ENCODE measurements at places on chromosomes 2 and 18. TPM values are rescaled to one million over a fixed set of nuclear protein-coding genes. Genes with fewer than 3 reads are reported as not detected.

The OSR1 gene
- total RNA-seq: 15.1 TPM

The CKAP2L gene
- not detected for total RNA-seq

The LYPD6B gene
- total RNA-seq: not detected

The ABCG5 gene
- not detected for total RNA-seq

The TLX2 gene
- not detected for total RNA-seq

The DYNC2LI1 gene
- 19.5 TPM for total RNA-seq

The HEATR5B gene
- 31.2 TPM for total RNA-seq

DNA sequence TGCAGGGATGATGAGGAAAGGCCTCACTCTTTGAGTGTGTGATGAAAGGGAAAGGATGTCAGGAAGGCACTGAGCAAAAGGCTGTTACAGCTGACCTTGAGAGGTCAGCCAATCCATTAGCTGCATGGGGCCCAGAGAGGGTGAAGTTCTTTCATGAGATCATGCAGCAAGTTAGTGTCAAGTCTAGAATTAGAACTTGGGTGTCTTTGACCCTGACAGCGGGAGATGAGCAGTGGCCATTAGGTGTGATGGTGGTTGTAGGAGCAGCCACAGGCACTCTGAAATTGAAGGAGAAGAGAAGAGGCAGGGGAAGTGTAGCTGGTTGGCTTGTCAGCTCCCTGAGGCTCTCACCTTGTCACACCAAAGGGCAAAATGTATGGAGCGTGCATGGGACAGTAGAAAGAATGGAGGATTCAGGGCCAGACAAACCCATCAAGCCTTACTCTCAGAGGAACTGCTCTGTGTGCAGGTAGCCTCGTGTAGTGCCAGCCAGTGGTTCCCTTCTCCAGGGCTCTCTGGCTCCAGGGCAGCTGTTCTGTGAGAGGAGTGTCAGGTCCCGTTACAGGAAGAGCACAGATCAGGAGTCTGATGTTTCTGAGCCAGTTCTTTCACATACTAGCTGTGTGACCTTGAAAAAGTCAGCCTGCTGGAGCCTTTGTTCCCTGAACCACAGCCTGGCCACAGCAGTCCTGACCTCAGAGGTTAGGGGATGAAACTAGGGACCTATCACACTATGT lies 35.9 kb downstream of the MAP4K4 start:
- no peak for DNase-seq

DNA sequence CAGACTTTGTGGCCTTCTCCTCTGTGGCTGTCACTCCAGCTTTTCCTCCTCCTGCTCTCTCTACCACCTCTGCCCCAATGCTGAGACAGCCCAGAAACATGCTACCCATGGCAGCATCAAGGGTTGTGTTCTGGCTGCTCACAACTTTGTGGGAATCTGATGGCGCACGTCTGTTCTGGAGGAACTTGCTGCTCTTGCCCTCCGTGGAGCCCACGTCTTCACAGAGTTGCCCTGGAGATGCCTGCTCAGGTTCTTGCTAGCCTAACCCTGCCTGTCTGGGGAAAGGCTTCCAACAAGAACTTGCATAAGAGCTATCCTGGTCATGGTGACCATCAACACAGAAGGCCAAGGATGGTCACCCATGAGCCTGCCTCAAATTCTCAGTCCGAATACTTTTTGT lies 237.4 kb downstream of the AFF3 start:
- no peak for DNase-seq

GRCh38 chr2:31016648-31017047 lies 121.6 kb downstream of the GALNT14 start:
- DNase-seq: no peak

DNA sequence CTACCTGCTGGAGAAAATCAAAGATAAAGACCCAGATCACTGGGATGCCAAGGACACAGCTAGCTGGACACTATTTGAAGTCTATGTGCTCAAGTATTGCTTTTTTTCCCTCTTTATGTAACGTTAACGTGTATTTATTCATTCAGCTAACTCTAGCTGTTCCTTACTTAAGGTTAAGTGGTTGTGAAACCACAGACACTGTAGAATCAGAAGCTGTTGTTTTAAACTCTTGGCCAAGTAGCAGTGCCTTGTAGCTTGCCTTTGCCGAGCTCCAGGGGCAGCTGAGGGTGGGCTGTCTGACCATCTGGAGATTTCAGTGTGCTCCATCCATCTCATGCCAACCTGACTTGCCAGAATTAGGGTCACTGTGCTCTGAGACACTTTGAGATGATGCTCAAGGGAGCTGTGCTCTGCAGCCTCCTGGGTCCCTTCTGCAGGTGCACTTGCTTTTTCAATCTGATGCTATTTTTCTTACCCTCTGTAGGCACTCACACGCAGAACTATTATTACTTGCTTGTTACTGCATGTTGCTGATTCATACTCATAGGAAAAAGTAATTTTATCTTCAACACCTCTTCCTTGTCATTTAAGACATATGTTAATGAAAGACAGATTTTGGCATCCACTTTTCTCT lies 116.2 kb downstream of the METTL8 start:
- no peak for DNase-seq

DNA sequence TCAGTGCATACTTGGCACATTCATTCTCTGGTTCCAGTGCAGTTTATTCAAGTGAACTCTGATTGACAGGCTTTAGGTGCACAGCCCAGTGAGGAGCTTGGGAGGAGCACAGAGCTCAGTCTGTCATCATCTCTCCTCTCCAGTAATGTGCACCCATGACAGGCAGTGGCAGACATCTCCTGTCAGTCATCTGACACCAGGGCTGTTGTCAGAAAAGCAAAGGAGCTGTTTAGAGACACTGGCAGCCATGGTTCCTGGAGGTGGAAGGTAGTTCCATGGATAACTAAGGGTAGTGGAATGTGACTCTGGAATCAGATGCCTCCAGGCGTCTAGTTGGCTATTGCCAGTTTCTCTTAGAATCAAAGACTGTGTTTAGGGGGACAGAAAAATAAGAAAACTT lies 308.8 kb downstream of the DCDC2C start:
- no peak for DNase-seq

DNA sequence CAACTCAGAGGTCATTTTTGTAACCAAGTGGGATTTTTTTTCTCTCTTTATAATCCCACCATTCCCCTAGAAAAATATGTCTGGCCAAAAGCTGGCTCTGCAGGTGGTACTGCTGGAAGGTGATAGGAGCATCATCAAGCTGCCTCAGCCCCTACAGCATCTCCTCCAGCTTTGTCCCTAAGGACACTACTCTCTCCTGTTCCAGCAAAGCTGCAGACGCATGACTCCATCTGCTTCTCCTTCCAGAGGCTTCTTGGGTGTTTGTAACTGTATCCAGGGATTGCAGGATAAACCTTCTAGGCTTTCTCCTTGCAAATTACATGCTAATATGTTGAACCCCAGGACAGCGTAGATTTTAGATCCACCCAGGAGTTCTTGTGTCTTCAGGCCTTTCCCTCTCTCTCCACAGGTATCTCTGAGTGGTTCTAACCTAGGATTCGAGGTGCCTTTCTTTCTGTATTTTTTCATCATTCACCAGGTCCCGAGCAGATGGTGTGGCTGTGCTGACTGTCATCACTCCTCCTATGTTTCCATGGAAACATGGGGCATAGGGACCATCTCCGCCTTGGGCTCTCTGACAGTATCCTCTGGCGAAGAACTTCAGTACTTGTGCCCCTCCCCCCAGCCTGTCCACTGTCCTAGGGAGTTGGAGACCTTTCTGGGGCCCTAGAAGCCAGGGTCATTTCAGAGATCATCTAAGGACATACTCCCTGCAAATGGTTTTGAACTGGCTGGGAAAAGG lies 34.3 kb downstream of the AFF3 start:
- no peak for DNase-seq

DNA sequence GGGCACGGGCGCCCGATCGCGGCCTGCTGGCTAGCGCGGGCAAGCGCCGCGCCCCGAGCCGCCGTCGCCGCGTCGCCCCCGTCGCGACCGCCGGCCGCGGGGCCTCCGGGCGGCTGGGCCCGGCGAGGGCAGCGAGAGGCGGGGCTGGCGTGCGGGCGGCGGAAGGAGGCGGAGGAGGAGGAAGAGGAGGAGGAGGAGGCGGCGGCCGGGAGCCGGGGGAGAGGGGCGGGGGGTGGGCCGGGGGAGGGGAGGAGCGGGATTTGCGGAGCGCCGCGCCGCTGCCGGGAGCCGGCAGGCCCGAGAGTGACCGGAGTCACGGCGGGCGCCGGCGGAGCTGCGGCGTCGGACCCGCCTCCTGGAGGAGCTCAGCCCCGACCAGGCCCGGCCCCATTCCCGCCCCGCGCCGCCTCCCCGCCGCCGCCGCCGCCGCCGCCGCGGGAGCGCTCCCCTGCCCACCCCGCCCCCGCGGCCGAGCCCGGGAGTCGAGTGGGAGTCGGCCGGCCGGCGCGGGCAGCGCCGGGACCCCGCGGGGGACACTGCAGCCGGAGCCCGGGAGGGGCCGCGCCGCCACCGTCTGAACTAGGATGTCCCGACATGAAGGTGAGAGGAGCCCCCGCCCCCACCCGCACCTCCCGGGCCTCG lies at the start of gene KCMF1:
Gene KCMF1 (plus strand): TSS at position 294 of the 642 bp plus-strand sequence. CDS start 291 bp downstream, at position 585.
- peak; percentile 43 for DNase-seq

GRCh38 chr18:73975266-73975665 lies 172.4 kb downstream of the FBXO15 start:
- no peak for DNase-seq

- no peak for DNase-seq
Measured at GRCh38 chr2:25981596-25982272, 563 bp downstream of the KIF3C start.

DNA sequence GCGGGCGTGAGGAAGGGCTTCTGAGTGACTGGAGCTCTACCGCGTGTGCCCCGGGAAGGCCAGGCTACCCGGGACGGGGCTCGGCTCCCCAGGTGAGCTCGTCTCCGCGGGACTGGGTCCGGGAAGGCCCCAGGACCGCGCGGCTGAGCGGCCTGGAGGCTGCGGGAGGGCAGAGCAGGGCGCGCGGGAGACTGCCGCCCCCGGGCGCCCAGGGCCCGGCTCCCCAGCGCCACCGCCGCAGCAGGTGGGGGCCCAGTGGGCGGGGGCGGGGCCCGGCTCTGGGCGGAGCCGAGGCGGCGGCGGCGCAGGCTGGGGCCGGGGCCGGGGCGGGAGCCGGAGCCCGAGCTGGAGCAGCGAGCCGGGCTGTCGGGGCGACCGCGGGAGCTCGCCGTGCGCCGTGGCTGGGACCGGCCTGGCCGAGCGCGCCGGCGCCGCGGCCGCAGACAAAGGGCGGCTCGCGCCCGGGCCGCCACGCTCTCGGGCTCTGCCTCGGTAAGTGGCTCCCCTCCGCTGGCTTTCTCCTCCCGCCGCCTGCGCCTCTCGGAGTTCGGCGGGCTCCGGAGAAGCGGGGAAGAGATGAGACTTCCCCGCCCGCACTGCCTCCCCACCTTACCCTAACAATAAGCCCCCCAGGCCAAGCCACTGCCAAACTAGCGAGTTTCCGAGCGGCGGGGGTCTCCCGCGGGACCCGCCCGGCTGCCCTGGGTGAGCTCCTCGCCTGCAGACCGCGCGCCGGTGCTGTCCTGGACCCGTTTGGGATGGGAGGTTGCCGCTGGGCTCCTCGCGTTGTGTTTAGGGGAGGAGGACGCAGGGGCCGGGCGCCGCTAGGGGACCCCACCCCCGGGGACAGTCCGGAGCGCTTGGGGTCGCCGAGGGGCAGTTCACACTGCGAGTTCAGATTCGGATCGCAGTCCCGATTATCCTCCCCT lies at the start of gene MAPK4:
Gene MAPK4 (plus strand): TSS at position 336 of the 929 bp plus-strand sequence. CDS start 103,872 bp downstream, outside the sequence.
- DNase-seq: no peak

DNA sequence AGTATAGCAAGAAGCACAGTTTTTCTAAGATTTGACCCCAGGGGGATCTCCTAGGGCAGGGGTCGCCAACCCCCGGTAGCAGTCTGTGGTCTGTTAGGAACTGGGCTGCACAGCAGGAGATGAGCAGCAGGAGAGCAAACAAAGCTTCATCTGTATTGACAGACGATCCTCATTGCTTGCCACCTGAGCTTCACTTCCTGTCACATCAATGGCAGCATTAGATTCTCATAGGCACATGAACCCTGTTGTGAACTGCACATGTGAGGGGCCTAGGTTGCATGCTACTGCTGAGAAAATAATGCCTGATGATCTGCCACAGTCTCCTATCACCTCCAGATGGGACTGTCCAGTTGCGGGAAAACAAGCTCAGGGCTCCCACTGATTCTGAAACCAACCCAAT lies 136.2 kb downstream of the RGPD3 start:
- DNase-seq: no peak

DNA sequence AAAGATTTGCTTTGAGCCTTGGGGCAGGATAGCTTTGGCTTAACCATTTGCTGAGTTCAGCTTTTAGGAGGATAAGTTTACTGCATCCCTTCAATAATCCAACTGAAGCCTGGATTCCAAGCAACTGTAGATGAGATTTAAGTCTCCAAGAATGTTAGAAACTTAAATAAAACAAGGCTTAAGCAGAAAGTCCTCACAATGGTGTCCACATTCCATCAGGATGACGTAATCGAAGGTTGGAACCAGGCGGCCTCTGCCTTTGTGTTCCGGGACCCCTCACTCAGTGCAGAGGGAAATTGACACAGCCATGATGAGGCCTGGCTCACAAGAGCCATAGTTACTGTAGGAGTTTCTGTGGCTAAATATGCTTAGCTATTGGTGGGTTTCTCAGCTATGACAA lies 260.4 kb downstream of the LPIN1 start:
- no peak for DNase-seq

- no peak for DNase-seq
Measured at GRCh38 chr2:240713928-240714746, 22.5 kb downstream of the AQP12A start.

DNA sequence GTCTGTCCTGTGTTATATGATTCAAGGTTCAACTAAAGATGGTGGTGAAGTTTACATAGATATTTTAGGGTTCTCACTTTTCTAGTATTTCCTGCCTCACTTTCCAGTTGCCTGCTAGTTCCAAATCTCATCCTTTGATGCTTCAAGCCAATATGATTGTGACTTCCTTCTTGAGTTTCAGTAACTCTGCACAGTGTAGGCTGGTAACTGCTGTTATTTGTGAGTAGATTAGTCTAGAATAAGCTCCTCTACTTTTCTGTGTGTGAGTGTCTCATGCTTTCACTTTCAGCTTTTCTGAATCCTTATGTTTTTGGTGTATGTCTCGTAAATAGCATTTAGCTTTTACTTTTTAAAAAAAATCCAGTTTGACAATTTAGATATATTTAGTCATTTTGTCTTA lies 42.6 kb downstream of the GALNT1 start:
- DNase-seq: no peak

DNA sequence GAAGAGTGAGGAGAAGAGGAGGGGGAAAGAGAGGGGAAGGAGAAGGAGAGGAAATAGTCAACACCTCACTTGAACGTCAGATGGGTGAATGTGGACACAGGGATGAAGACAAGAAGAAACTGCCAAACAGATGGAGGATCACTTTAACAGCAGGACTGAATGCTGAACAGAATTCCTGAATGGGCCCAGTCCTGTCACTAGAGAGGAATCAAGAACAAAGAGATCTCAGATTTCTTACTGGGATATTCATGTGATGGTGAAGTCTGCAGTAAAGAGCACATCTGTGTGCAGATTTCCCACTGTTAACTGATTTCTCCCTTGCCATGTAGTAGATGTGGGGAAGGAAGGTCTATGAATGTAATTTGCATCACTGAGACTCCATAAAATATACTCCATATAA lies 135.4 kb downstream of the L3MBTL4 start:
- no peak for DNase-seq

GRCh38 chr2:146652311-146652710 lies 1192.5 kb upstream of the ACVR2A start:
- DNase-seq: no peak
